T-helper 22 cell (primary cell): ENCODE measurements at places on chromosomes 12 and 14.

DNA sequence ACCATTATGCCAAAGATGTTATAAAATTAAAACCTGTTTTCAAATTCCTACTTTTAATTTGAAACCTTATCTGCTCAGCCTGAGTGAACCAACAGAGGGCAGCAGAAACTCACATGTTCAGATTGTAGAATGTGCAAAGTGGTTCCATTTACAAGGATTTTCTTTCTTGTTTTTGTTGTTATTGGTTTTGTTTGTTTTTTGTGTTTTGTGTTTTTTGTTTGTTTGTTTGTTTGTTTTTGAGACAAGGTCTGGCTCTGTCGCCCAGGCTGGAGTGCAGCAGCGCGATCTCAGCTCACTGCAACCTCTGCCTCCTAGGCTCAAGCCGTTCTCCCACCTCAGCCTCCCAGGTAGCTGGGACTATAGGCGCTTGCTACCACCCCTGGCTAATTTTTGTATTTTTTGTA is 22.8 kb upstream of the GARIN2 start:
- DNase-seq = no peak

DNA sequence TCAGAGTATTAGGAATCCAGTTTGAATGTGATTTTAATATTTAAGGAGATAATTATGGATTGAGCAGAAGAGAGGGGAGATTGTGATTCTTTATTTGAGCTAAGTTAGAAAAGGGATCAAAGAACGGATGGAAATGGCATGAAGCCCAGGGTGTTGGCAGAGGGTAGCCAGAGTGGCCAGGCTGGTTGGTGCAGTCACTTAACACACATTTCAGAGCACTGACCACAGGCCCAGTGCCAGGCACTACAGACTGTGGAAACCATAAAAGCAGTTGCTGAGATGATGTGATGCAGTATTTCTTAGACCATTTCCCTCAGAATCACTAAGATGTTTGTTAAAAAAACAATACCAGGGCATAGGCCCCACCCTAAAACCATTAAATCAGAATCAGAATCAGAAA is 167.7 kb upstream of the AMIGO2 start:
- DNase-seq = no peak

- DNase-seq = no peak
Observed at GRCh38 chr12:29681370-29681769, 102.4 kb downstream of the TMTC1 start.

DNA sequence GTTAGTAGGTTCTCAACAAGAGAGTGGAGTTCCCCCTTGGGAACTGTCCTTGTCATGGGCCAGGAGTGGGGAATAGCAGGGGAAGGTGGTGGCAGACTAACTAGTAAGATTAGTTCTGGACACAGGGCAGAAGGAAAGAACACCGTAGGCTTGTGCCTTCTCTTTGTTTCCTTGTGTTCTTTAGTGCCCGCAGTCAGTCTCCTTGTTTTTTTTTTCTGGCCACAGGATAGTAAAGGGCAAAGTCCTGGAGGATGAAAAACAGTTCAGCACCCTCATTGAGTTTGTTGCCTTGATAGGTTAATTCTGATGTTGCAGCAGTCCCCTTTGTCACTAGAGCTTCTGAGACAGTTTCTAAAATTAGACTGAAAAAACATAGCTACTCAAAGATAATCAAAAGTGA is 8.4 kb downstream of the PEX5 start:
- DNase-seq = no peak

DNA sequence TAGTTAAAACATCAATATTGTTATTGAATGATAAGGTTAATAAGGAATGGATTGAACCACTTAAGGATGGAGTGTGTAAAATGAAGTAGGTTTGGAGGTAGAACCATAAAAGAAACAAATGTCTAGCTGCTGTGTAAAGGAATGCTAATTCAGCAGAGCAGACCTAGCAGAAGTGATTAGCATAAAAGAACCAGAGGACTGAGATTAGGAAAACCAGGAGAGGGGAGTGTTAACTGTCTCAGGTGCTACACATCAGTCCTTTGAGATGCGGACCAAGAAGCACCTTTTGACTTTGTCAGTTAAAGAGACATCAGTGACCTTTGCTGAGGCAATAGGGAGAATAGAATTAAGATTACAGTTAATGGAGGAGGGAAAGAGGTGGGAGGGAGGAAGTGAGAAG is 84.5 kb downstream of the PLEKHA5 start:
- no peak for DNase-seq

DNA sequence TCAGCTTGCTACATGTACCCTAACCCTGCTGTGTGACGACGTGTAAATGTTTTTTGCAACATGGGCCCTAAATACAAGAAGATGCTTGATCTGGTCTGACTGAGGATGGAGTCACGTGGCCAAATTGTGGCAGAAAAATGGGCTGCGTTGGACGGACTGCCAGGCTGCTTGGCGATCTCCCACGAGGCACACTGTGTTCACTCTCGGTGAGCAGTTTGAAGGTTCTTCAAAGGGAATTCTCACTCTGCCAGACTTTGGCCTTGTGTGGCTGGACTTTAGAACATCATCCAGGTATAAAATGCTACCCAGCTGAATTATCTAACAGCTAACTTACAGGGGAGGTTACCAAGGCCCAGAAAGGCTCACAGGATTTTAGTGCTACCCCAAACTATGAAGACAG is 85.1 kb downstream of the KDM2B start:
- no peak for DNase-seq

GRCh38 chr14:102778338-102779083 is 1.3 kb downstream of the TRAF3 start:
- DNase-seq = no peak

DNA sequence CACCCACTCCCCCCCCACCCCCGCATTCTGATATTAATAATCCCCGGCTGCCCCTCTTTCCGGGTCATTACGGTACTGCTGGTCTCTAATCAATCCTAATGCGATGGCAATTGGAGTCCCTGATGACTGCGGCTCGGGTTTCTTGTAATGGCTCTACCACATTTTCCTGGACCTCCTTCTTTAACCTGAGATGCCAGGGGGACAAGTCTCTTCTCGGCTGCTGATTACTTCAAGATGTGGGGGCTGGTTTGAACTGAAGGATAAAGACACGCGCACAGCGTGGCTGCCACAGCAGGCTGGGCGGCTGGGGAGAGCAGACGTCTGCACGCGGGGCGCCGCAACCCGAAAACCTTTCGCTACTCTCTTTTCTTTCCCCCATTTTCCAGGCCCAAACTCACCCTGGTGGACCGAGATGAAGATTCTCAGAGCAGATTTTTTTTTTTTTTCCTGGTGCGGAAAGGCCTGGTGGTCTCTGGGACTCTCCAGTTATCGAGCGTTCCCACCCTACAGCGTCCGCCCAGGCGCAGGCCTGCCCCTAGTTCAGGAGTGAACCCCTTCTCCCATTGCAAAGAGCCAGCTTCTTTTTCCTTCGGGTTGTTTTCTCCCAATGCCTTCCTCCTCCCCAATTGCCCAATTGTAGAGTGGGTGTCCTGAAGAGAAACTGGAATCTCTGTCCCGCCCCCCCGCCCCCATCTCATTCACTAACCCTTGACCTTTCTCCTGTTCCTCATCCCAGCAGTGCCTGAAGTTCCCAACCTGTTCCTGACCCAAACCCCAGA is 6.0 kb upstream of the SIX1 start:
- no peak for DNase-seq

- DNase-seq = no peak
Observed at GRCh38 chr14:93967637-93968250, 8.6 kb downstream of the ASB2 start.

GRCh38 chr14:96816281-96816680 is 19.1 kb downstream of the VRK1 start:
- no peak for DNase-seq

- DNase-seq = no peak
Observed at GRCh38 chr14:95623195-95623594, 63.0 kb upstream of the TCL1B start.

DNA sequence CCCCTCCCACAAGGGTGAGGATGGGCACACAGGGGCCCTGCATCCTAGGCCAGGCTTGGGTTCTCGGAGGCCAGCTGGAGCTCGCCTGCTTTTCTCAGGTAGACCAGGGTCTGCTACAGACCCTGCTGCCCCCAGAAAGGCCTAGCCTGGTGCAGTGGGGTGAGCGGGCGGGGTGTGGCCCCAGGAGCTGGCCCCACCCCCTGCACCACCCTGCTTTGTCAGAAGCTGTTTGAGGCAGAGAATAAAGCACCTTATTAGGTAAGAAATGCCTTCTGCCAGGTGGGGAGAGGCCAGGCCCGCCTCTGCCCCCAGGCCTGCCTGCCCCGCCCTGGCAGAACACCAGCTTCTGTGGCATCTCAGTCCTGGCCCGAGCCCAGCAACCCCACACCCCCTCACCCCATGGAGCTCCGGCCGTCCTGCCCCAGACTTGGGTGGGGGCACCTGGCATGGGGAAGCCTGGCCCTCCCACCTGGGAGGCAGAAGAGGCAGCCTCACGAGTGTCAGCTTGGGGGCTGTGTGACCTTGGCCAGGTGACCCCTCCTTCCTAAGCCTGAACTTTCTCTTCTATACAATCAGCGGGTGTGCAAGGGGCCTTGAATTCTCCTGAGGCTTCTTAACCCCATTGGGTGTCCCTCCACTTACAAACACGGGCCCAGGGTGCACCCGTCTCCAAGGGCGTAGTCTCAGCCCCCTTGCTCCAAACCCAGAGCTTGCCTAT is 43.2 kb downstream of the KRT80 start:
- DNase-seq = no peak

DNA sequence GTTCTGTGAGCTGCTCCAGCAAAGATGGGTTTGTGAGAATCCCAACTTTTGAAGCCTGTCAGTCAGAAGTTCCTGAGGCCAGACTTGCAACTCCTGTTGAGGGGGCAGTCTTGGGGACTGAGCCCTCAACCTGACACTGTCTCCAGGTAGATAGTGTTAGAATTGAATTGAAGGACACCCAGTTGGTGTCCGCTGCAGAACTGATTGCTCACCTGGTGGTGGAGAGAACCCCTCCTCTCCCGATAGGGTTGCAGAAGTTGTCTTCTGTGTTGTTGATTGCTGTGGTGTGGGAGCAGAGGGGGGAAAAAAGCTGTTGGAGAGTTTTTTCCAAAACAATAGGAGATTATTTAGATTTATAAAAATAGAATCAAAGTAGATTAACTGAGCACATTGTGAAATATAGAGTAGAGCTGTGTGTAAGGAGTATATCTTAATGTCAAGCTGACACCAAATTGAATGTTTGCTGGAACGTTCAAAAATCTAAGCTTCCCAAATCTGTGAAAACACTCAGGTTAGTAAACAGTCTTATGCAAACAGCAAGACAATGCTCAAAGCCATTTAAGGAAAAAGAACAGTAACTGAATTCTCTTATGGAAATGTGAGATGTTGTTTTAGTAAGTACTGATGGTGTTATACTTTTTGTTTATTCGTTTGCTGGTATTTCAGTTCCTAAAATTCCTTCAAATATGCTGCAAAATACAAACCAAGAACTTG is 18.6 kb downstream of the HIF1A start:
- DNase-seq = no peak

GRCh38 chr12:5487948-5488625 is 56.2 kb downstream of the NTF3 start:
- no peak for DNase-seq

DNA sequence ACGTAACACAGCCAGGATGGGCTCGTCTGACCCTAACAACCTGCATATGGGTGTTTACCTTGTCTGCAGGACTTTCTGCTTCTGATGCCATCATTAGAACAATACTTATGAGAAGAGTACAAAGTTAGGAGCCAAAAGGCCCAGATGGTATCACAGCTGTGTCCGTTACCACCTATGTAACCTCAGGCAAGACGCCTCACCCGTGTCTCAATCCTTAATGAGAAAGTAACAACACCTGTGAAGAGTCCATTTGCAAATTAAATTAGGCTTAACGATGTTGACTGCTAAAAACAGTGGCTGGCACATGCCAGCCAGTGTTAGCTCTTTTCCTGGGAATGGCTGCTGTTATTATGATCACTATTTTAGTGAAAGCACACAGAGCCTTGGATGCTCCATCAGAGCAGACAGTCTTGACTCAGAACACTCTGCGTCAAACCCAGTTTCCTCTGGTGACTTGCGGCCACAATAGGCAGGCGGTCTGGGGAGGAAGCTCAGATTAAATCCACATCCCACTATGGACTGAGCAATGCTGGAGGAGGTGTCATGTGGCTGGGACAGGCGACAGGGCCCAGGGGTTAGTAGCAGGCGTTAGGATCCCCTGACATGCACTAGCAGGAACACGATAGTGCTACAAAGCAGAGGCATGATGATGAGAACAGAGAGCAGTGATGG is 125.3 kb downstream of the SLC15A4 start:
- DNase-seq = no peak
